ENCODE measurements at places on chromosomes 7 and 10. TPM values are rescaled to one million over a fixed set of nuclear protein-coding genes. Genes with fewer than 3 reads are reported as not detected.
A peak's percentile ranks its signal among the peaks of the same experiment; 100 is the strongest.

GRCh38 chr7:157432957-157433576 lies 96.3 kb downstream of the DNAJB6 start:
- peaks cover 6% of the 10 kb centered on the region for H3K4me1 ChIP-seq
- H3K27ac ChIP-seq = no peak overlapping the region
- no peaks in the 10 kb centered on the region for H3K36me3 ChIP-seq
- no peaks in the 10 kb centered on the region for H3K27me3 ChIP-seq
- peak overlapping the region; percentile 45 for H3K4me3 ChIP-seq

HTR5A gene
- not detected for total RNA-seq

GPR141 gene
- not detected for total RNA-seq

CLDN3 gene
- total RNA-seq = not detected
